ENCODE measurements at places on chromosomes 1 and 21. TPM values are rescaled to one million over a fixed set of nuclear protein-coding genes. Genes with fewer than 3 reads are reported as not detected.

- DNase-seq: no peak
Observed at GRCh38 chr1:242800521-242800920, 276.0 kb upstream of the PLD5 start.

- DNase-seq: no peak
Observed at GRCh38 chr1:203308328-203308922, 3.1 kb downstream of the BTG2 start.

DNA sequence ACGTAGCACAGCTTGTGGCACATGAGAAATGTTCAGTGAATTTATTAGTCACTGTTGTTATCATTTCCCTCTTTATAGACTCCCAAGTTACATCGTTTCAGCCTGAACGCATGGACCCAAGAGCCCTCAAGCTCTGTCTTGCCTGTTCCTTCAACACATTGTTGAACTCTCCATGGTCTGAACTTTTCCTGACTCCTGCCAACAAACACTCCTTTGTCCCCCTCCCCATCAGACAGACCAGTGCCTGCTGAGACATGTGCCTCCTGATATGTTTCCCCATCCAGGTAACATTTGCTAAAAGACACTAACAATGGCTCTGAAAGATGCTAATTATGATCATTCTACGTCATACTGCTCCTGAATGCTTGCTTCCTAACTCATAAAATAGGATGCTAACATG is 108.7 kb upstream of the NFIA start:
- DNase-seq: no peak

DNA sequence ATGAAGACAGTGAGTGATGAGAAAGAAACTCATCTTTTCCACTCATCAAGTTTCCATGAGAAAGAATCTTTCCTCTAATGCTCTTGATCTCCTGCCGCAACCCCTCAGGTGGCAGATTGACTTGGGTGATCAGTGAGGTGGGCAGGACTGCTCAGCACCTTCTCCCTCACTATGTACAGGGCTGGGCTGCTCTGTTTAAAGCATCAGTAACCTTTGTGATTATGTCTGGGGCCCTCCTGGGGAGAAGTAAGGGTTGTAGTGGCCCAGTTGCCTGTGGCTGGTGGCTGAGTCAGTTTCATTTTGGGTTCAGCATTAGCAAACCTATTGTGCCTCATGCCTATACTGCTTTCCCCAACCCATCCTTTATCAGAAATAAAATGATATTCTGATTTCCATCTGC is 366.0 kb downstream of the TTLL7 start:
- DNase-seq: no peak

DNA sequence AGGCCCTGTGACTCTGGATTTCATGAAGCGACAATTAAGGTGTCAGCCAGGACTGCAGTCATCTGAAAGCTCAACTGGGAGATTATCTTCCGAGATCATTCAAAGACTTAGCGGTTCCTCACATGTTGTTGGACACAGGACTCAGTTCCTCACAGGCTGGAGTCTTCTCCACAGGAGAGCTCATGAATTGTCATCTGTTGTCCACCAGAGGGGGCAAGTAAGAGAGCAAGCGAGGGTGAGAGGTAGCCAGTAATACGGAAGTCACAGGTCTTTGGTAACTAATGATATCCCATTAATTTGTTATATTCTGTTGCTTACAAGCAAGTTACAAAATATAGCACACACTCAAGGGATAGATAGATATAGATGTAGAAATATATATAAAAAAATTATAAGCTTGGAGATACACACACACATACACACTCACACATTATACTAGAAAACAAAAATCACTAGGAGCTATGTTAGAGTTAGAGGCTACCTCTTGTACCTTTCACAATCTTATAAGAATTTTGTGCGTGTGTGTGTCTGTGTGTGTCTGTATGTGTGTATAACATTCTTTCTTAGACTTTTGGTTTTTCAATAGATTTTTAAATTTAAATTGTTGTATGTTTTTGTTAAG is 1695.3 kb downstream of the BRINP3 start:
- peak; percentile 26 for DNase-seq

- no peak for DNase-seq
Observed at GRCh38 chr1:170205301-170205700, 59.5 kb downstream of the NTMT2 start.

DNA sequence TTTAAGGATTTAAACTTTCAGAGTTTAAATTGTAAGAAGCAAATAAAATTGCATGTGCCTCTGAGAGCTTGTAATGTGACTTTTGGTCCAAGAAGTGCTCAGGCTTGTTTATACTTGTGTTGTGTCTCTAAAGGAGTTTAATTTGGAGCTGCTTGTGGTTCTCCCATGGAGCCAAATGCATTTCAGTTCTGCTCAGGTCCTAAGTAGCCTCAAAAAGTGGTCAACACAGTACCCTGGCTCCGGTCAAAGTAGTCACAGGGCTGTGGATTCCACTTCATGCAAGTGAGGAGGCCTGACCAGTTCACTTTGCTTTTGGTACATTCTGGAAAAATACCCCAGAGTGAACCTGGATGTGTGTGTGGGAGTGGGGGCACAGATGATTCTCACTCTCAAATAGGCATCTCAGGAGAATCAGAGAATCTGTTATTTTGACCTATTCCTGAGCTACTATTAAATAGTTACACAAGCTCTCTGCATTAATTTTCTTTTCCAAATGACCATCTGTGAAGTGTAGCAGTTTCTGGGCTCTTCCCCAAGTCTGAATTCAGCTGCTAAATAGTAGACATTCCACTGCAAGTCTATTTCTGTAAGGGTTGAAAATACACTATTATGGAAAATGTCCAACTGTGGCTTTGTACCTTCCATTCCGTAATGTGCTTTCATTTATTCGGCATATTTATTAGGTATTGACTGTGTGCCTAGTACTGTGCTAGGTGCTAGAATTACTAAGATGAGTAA is 31.7 kb upstream of the AGO1 start:
- peak; percentile 78 for DNase-seq

DNA sequence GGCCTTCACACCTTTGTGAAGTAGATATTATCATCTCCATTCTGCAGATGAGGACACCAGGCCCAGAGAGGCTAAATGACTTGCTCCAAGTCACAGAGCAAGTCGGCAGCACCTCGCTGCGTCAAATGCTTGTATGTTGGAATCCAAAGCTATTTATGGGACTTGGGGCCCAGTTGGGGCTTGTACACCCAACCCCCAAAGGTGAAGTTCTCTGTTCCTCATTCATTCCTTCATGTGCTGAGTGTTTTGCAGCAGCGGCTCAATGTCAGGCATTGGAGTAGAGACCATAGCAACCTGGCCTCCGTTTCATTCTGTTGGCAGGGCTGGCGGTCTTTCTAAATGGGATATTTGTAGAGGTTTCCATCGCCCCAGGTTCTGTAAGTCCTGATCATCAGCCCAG is 113.4 kb upstream of the SLC25A33 start:
- DNase-seq: no peak

GRCh38 chr21:46243325-46243724 is 14.8 kb upstream of the LSS start:
- DNase-seq: no peak

GRCh38 chr1:67711158-67711854 is 26.3 kb downstream of the GADD45A start:
- no peak for DNase-seq

DNA sequence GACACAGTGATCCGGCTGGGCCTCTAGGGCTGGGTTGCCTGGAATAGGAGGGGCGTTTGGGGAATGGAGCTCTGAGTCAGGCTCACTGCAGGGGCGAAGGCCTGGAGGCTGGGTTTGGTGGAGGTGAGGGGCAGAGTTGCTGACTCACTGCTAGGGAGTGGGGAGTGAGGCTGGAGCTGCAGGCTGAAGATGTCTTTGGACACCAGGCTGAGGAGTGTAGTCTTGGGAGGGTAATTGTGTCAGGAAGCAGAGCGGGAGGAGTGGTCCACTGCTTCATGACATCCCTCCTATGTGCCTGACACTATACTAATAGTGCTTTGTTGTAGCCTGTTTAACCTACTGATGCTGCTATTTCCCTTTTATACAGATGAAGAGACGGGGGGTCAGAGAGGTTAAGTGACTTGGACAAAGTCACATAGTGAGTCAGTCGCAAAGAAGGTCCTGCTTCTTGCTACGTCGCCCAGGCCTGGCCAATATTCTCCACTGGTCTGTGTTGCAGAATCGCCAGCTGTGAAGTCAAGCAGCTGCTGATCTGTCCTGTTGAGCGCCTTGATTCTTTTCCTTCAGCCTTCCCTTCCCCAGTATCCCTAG is 13.6 kb downstream of the ACTL8 start:
- no peak for DNase-seq

- DNase-seq: no peak
Observed at GRCh38 chr21:19490481-19490880, 1086.9 kb upstream of the TMPRSS15 start.

DNA sequence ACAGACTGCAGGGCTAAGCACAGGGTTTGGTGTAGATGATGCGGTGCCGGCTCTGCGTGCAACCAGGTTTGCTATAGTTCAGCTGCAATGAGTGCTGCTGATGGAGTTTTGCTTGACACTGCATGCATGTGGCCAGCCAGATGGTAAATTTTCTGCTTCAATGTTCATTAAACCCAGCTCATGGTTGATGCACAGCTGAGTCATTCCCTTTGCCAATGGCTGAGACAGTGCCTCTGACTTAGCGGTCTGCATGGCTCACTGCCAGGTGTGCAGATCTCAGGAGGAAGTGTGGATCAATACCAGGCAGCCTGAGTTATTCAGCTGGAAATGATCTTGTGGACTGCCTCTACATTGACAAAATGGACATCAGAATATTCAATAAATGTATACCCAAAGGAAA is 172.7 kb upstream of the ZP4 start:
- DNase-seq: no peak

- DNase-seq: no peak
Observed at GRCh38 chr1:8679395-8679800, 138.0 kb downstream of the RERE start.

The NCAM2 gene
- 3.9 TPM for polyA plus RNA-seq

The SLAMF9 gene
- not detected for polyA plus RNA-seq

The PROK1 gene
- not detected for polyA plus RNA-seq

The MOB3C gene
- polyA plus RNA-seq: 18.2 TPM

The KCNA2 gene
- 0.93 TPM for polyA plus RNA-seq

The S100A12 gene
- 1.1 TPM for polyA plus RNA-seq

The TMEM52 gene
- 4.1 TPM for polyA plus RNA-seq

All from left lung (tissue), 14 donors.